ENCODE measurements at places on chromosomes 7 and 10.

- no peak for DNase-seq
Measured at GRCh38 chr7:30851651-30852307, 59.9 kb upstream of the AQP1 start.

GRCh38 chr10:121510201-121510771, 88.0 kb downstream of the FGFR2 start:
- DNase-seq = no peak

DNA sequence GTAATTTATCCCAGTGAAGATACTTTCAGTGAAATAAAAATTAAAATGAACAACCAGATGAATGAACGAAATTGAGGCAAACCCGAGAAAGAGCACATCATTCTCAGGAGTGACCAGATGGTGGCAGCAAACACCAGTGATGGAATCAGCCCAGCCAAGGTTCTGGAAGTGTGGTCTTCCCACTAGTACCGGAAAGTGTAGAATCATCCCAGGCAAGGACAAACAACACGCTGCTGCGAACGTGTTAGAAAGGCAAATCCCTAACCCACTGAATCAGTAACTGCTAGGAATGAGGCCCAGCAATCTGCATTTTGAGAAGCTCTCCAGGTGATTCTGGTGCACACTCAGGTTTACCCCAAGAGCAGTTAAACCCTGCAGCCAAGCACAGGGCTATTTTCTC, 15.5 kb upstream of the SLC18A3 start:
- no peak for DNase-seq

DNA sequence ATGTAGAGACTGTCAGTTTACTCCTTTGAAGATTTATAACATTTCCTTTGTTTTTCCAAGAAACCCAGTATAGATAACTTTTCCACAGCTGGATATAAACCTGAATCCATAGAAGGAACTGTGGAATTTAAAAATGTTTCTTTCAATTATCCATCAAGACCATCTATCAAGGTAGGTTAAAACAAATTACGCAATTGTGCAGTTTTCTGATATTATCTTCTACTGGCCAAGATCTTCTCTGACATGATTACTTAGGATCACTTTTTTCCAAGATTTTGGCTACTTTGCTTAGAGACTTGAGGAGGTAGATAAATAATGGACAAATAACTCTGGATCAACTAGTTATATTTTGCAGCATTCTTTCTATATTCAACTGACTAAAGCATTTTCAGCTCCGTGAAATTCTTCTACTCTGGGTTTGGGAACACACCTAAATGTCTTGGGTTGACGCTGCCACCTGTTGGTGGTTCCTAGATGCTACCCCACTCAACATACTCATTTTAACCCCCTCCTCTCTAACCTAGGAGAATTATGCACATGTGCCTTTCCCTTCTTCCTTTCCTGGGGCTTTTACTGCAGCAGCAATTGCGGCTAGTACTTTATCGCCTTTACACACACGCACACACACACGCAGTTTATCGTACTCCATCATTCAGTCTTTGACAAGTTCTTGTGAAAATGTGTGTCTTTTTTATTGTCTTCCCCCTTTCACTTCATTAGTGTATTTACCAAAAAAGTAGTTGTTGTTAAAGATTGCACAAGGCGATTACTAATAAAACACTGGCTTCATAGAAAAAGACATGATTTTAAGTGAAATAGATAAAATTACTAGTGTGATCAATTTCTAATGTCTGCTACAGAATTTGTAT, 32.7 kb downstream of the ABCB5 start:
- DNase-seq = no peak

DNA sequence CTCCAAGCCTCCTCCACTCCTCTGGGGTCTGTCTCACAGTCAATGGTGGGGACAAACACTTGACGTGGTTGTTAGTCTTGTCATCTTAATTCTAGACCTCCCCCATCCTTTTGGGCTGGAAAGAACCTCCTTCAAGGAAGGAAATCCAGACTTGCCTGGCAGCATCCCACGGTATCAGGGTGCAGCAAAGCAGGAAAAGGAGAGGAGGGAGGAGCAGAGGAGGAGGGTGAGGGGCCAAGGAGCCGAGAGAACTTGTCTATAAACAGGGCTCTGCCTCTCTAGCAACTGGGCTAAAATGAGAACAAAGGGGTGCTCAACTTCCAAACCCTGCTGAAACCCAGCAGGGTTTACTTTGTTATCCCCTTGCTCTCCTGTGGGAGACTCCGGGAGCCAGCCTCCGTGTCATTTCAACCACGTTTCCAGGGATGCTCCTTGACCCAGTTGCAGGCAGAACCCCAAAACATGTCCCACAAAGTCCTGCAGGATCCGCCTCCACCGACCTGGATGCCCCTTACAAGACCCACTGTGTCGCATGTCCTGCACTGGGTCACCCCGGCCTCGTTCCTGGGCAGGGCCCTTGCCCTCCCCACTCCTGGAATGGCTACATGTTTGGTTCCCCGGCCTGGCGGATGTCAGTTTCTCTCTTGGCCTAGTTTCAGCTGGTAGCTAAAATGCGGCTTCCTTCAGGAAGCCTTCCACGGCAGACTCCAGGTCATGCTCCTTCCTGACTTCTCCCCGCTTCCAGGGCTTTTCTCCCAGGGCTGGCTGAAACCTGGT, 69.7 kb upstream of the MGMT start:
- no peak for DNase-seq

DNA sequence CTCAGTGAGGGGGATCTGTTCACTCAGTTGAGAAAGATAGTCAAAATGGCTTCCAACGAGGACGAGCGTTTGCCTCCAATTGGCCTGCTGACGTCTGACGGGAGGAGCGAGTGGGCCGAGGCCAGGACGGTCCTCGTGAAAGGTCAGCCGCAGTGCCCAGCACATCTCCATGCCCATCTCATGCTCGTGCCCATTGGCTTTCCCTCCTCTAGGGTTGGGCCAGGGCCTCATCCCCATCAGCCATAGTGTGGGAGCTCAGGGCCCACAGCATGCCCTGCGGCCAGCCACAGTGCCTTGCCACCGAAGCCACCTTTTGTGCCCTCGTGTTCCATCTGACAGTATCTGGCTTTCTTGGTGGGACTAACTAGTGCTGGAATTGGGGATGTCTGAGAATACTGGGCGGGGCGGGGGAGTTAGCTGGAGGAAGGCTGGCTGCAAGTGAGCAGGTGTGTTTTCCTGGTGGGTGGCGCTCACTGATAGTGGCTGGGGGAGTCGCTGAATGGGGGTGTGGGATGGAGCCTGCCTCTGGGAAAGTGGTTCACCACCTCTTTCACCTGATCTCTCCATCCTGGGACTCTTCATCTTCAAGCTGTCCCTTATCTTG, 13.9 kb downstream of the CHAT start:
- no peak for DNase-seq

GRCh38 chr7:39127058-39127457, 149.3 kb downstream of the POU6F2 start:
- no peak for DNase-seq

DNA sequence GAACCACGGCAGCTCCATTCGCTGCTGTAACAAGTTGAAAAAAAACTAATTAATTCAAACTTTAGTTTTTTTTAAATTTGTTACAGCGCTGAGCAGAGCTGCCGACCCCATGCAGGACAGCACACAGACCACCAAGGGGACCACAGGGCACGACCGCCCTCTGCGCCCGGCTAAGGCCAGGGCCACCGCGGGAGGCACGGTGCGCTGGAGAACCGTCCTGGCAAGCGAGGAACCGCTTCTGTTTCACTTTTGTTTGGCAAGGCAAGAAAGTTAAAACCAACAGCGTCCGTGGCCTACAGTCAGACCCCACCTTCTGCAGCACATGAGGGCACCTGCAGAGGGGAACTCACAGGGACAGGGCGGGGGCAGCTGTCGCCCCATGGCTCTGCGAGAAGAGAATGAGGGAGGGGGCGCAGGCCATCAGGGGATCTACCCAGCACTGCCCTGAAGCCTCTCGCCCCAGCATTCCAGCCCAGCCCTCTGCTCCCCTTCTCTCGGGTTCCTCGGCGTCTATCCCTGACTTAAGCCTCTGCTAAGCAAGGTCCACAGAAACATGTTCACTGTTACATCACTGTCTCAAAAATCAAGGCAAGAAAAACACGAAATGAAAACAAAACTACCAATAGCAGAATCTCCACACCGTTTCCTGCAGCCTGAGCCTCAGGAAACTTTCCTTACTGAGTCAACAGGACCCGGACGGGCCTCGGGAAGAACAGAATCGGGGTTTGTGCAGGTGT, 204.4 kb downstream of the DIP2C start:
- DNase-seq = no peak

DNA sequence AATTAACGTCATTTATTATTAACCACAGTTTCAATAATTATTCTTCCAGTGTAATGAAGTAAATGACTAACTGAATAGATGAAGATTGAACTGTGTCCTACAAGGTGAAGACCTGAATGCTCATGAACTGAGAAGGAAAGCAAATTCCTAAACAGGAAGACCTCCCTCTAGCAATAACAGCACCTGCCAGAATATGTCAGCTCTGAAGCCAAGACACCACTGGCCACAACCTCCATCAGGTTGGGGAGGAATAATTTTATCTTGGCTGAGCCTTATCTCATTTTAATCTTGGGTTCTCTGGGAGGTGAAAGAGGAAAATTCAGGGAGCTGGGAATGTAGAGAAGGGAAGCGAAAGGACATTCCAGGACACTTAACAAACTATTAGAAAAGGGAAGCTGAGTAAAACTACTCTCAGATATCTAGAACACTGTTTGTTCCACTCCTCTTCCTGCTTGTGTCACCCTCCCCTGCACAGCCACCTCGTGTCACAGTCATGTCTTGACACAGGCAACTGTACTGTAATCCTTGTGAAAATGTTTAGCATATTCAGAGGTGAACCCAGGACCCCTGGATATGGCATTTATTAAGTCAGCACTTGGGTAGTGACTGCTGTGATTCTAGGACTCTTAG, 4.6 kb upstream of the SLC13A1 start:
- no peak for DNase-seq

DNA sequence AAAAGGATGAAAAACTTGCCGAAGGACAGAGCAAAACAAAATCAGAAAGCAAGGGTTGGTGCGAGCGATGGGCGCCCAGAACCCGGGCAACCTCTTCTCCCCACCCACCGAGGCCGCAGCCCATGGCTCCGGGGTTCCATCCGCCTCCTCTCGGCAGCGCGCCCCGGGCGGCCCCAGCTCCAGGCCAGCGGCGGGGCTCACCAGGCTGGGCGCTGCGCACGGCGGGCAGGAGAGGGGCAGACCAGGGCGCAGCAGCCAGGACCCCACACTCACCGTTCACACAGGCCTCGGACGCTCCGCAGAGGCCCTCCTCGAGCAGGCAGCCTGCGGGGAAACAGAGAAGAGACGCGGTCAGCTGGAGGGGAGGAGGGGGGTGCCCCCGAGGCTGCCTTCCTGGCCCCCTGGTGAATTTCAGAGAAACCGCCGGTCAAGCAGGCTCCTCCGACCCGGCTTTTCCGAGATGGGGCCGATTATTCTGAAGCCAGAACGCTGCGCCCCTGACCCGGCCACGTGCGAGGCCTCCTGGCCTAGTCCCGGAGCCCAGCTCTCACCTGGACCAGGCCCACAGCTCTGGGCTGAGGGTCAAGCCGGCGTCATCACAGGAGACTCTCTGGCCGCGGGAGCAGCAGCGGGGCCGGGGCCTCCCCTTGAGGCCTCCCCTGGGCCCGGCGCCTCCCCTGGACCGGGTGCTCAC, 98.0 kb downstream of the PTPRN2 start:
- no peak for DNase-seq

DNA sequence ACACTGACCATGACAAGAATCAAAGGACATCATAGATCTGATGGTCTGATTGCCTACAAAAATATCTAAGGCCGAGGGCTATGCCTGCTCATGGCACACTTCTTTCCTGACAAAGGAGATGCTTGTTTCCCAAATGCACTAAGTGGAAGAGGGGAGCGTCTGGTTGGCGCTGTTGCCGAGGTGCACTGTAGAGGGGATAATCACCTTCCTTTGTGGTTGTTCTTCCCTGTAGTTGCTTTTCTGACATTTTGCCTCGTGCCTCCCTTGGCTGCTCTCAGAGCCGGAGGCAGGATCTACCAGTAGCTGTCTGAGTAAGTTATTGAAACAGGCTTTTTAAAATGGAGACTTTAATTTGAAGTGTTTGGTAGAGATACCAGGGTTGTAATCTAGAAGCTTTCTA, 352.0 kb downstream of the SORCS3 start:
- no peak for DNase-seq

- DNase-seq = no peak
Measured at GRCh38 chr10:19728964-19729363, 87.3 kb upstream of the PLXDC2 start.

DNA sequence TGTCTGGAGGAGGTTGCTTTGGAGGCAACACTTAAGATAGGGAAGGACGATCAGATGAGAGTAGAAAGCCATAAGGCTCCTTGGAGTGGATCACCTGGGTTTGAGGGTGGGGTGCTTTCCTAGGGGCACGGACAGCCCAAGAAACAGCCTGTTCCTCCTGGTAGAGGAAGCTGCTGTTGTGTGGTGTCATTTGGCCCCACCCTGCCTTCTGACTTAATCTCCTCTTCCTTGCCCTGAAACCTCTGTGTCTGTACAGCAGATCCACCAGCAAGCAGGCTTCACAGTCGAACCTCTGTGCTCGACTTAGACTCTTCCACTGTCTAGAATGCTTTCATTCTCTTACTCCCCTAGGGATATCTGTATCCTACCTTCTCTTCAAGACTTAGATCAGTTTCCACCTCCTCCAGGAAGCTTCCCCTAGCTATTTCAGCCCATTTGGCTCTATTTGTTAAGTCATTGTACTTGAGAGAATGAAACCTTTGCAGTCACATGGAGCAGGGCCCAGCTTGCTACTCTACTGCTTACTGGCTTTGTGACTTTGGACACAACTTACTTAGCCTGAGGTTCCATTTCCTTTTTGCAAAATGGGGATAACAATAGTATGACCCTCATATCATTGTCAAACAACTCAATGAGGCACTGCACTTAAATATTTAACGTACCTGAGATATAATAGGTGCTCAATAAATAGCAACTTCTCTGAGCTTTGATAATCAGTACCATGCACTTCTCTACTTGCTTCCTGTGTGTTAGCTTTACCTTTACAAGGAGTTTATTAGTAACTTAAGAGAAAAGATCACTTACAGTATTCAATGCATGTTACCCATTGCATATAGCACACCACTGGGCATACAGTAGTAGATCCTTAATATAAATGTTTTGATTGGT, 5.0 kb downstream of the MXI1 start:
- DNase-seq = peak; percentile 45

GRCh38 chr10:122062831-122063674, 74.1 kb downstream of the TACC2 start:
- DNase-seq = no peak

GRCh38 chr10:124697837-124698544, 46.2 kb downstream of the FAM53B start:
- DNase-seq = peak; percentile 43

- no peak for DNase-seq
Measured at GRCh38 chr10:5018134-5018533, 14.5 kb upstream of the AKR1C2 start.

GRCh38 chr10:123841115-123841514, 50.5 kb downstream of the CPXM2 start:
- DNase-seq = no peak

DNA sequence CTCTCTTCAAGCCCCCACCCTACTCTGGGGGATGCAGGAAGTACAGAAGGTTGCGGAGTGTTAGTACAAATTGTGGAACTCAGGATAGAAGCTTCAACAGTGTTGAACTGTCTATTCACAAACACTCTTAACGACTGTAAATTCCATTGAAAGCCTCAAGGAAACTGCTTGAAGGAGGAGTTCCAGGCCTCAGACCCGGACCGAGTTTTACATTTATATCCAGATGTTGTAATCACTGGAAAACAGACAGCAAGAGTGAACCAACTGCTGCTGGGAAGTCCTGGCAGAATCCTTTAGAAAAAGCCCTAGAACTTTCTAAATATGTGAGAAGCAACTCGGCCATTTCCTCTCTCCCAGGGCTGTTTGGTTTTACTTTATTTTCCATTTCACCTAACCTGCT, 84.1 kb upstream of the LRRC18 start:
- DNase-seq = no peak

Measured in effector memory CD4-positive, alpha-beta T cell (primary cell).